ENCODE measurements at places on chromosomes 2 and 18. TPM values are rescaled to one million over a fixed set of nuclear protein-coding genes. Genes with fewer than 3 reads are reported as not detected.

LIMS3 gene
- 1.9 TPM for total RNA-seq

FAM110C gene
- total RNA-seq: 1.2 TPM

SNX17 gene
- total RNA-seq: 110 TPM

TUBA3E gene
- total RNA-seq: not detected

SH3RF3 gene
- 13.0 TPM for total RNA-seq

DNA sequence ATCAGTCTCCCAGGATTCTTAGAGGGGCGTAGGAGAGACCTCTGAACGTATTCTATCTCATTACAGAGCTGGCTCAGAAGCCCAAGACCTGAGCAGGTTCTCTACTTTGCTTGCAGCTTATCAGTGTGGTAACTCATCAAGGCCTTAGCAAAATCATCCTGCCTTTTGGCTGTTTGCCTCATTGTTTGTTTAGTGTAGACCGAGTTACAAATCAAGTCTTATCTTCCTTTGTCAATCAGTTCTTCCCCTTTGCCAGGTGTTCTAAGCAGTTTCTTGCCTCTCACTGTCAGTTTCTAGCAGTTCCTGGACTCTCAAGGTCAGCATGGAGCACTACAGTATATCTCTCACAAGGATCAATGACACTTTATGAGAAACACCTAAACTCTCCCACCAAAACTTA lies 30.9 kb upstream of the NAB1 start:
- no peak for DNase-seq

- no peak for DNase-seq
Measured at GRCh38 chr2:10889651-10890215, 22.0 kb upstream of the KCNF1 start.

GRCh38 chr2:27823135-27823534 lies 51.6 kb downstream of the MRPL33 start:
- DNase-seq: no peak
